ENCODE measurements at places on chromosomes 12 and 14. TPM values are rescaled to one million over a fixed set of nuclear protein-coding genes. Genes with fewer than 3 reads are reported as not detected.

Gene KRT74
- total RNA-seq: not detected

DNA sequence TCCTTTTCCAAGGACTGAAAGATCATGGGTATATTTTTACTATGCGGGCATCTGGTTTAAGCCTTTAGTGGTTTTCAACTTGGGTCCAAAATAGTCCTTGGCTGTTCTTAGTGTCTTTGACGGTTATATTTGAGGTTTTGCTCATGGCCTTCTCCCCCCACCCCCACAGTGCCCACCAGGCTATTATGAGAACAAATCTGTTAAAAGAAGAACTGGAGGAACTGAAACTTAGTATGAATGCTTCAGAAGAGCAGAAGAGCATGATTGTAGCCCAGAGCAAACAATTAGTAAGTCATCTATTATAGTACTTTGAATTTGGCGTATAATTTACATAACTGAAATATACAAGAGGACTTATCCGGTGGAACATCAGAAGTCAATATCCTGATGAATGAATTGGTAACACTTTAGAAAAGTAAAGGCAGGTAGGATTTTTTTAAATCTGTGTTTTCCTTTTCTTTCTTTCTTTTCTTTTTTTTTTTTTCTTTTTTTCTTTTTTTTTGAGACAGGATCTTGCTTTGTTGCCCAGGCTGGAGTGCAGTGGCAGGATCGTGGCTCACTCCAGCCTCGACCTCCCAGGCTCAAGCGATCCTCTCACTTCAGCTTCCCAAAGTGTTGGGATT lies 71.8 kb upstream of the BCAT1 start:
- DNase-seq: no peak

DNA sequence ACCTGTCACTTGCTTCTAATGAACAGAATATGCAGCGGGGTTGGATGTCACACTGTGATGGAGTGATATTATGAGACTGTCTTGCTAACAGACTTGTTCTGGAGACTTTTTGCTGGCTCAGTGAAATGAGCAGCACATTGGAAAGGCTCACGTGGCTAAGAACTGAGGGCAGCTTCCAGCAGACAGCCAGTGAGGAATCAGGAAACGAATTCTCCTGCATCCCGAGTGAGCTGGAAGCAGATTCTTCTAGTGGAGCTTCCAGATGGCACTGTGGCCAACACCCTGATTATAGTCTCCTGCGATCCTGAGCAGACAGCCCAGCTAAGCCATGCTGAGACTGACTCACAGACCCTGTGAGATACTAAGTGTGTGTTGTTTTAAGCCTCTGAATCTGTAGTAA lies 16.1 kb upstream of the TSPAN9 start:
- DNase-seq: no peak

DNA sequence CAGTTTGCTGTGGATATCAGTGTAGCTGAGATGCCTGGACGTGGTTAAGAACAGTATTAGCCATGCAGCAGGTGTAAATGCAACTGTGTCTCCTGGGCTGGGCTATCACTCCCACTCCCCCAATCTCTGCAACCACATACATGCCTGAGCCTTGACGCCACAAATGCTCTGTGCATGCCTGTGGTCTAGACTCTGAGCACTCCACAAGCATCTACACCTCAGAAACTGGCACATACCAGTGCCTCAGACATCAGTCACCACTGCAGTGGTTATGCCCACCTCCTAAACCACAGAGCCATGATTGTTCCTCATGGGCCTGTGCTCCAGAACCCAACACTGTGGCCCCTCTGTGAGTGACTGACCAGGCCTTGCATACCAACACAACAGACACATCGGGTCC lies 226.8 kb upstream of the ALG10 start:
- DNase-seq: no peak

DNA sequence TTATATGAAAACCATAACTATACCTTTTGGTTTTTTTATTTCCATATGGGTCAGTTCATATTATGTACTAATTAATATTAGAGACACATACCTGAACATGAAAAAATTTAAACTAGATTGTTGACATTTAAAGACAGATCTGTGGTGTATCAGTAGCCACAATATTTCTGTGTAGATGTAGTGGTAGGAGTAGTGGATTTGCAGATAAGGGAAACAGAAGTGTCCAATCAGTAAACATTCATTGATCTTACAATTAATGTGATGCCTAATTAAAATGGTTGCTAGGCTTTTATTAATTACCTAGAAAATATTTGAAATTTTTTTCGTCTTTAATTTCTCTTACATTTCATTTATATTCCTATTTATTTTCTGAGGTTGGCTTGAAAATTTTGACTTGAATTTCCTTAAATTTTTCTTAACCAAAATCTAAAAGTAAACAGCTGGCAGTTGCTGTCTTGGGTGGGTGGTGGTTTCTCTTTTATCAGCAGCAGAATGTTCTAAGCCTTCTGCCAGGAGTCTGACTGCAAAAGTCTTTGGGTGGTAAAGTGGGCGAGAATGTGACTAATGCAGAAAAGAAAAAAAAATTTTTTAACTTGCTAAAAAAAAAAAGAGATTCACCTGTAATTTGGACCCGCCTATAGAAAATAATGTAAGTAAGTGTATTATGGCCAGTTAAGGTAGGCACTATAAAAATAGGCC lies 2.4 kb downstream of the FGFR1OP2 start:
- peak; percentile 45 for DNase-seq

DNA sequence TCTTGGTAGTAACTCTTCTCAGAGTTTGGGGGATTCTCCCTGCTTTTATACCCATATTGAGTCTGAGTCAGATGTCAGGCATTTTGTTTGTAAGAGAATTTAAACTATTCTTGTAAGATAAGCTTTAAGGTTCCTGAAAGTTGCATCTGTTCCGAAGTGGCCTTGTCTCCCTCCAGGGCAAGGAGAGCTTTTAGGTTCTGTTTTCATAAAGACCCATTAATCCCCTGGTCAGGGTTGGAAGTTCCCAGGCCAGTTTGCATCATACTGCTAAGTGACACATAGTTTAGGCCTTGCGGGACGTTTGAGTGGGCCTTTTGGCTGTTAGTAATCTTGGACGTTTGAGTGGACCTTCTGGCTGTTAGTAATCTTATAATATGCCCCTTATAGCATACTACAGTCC lies 396.7 kb downstream of the NPAS3 start:
- no peak for DNase-seq

DNA sequence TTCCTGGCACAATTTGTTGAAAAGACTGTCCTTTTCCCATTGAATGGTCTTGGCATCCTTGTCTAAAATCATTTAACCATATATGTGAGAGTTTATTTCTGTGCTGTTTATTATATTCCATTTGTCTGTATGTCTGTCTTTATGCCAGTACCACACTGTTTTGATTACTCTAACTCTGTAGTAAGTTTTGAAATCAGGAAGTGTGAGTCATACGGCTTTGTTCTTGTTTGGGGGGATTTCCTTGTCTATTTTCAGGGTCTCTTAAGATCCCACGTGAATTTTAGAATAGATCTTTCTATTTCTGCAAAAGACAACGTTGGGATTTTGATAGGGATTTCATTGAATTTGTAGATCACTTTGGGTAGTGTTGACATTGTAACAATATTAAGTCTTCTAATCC lies 88.5 kb downstream of the MYRFL start:
- DNase-seq: no peak

DNA sequence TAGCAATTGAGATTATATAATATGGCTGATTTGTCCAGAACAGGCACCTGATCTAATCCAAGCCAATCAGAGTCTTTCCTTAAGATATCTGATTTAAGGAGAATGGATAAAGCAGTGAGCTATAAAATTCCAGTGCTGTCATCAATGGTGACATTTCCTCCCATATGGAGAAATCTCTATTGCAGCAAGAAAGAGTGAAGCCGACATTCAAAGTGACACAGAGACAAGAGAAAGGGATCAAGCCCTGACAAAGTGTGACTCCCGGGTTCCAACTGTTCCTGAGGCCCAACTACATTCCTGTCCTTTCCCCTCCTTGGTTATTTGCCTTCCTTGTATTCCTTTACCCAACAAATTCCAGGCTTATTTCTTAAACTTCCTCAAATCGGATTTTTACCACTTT lies 430.0 kb upstream of the SOX5 start:
- no peak for DNase-seq

- no peak for DNase-seq
These were observed 113.6 kb downstream of the DAD1 start for GRCh38 chr14:22475381-22475780.

- no peak for DNase-seq
These were observed 51.4 kb downstream of the FGD4 start for GRCh38 chr12:32450768-32451167.

Gene OR4E2
- total RNA-seq: not detected

Gene MYF6
- total RNA-seq: not detected

DNA sequence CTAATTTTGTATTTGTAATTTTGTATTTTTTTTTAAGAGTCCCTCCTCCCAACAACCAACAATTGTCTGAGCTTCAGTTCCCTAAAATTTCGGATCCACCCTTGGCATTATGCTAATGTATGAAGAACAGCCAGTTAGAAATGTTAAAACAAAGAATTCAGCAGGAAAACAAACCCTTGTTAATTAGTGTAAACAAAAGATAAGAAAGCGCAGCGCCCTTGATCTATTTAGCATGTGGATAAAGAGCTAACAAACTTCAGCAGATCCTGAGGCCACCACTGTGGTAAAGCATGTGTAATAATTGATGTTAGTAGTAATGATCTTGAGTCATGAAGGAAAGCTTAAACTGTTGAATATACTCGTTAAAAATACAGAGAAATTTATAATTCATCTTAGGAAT lies 199.8 kb downstream of the TMX1 start:
- no peak for DNase-seq

Gene TPH2
- not detected for total RNA-seq

- no peak for DNase-seq
These were observed 134.1 kb upstream of the KRAS start for GRCh38 chr12:25384893-25385248.

GRCh38 chr14:96039633-96040311 lies 610 bp downstream of the C14orf132 start:
- no peak for DNase-seq

Gene IQSEC3
- under 0.01 TPM for total RNA-seq

Gene LBHD2
- total RNA-seq: not detected

DNA sequence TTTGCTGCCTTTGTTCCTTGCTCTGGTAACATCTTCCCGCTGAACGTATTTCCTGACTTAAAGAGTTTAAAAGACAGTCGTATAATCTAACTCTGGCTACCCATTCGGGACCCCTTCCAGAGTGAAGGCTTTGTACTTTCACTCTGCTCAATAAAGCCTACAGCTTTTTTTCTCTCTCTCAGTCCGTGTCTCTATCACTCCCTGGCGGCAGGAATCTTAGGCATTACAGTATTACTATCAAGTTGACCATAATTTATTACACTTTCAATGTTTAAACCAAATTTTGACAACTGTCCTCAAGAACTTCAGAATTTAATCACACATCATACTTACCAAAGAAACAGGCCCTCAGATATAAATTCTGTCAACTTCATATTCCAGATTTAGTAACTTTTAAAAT lies 967.9 kb downstream of the FSCB start:
- DNase-seq: no peak

GRCh38 chr12:65651060-65651459 lies 173.2 kb upstream of the HMGA2 start:
- no peak for DNase-seq

DNA sequence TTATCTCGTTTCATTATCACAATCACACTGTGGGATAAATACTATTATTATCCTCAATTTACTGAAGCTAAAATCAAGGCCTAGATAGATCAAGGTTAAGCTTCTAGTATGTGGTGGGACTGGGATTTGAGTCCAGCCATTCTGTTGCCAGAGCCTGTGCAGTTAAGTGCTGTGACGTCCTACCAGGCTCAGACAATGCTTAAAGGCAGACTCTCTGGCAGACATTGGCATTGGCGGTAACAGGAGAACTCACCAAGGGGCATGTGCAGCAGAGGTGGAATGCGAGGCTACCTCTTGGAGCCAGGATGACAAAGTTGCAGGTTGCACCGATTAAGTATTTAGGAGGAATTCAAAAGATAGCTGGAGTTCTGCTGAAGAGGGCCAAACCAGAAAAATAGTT lies 155.6 kb upstream of the IFNG-AS1 start:
- DNase-seq: no peak

Gene TAS2R43
- total RNA-seq: 0.99 TPM

Gene RNASE7
- not detected for total RNA-seq

DNA sequence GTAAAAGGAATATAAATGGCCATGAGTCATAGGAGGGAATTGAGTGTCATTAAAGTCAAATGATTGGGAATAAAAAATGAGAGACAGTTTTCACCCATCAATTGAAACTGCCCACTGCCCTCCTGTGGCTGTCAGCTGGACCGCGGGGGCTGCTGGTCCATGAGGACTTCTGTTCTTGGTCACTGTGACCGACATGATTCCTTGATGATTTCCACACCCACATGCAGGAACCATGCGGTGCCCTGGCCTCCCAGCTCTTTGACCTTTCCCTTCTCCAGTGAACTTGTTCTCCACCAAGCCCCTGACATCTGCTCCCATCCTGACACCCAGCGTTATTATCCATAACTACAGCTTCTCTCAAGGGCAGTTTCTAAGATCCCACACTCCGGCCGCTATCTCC lies 48.4 kb downstream of the C12orf75 start:
- DNase-seq: peak; percentile 70

GRCh38 chr12:101165319-101165718 lies 44.7 kb downstream of the SLC5A8 start:
- DNase-seq: no peak

DNA sequence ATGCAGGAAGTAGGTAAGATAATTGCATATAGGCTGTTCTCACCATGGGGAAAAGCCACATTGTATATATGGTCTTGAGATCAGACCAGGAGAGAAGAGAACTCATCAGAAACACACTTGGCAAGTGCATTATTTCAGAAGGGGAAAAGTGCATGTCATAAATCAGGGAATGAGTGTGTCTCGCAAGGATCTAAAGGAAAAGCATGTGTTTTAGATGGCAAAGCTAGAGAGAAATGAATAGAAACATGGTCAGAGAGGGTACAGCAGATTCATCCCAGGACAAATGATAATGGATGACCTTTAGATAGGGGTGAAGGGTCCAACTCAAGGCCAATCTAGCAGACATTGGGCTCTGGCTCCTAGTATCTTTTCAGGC lies 230.2 kb upstream of the NAV3 start:
- DNase-seq: no peak

- DNase-seq: no peak
These were observed 449.5 kb downstream of the BCAT1 start for GRCh38 chr12:24499151-24500146.

DNA sequence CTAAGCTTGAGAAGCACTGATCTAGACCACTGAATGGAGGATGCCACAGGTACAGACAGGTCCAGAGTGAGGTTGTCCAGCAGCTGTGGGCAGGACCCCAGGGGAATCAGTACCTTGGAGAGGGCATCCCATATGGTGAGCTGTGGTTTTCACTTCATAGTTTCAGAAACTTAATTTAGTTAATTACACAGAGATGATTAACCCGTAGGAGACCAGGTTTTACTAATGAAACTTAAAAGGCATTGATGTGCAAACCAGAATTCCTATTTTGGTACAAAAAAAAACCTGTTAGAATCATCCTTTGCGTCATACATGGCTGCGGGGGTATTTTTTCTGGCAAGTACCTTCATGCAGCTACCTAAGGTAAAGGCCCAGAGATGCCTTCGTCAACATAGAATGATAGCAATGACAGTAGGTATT lies 159.3 kb downstream of the DACT1 start:
- peak; percentile 4 for DNase-seq

- peak; percentile 36 for DNase-seq
These were observed 22.8 kb downstream of the JDP2 start for GRCh38 chr14:75450381-75451276.

GRCh38 chr12:123743002-123743401 lies 19.1 kb upstream of the DNAH10 start:
- DNase-seq: no peak

- no peak for DNase-seq
These were observed 22.9 kb downstream of the PCBP2 start for GRCh38 chr12:53474819-53475218.

- no peak for DNase-seq
These were observed 327.7 kb downstream of the BMP4 start for GRCh38 chr14:53628732-53629430.

Data from lung microvascular endothelial cell (primary cell).